ENCODE measurements at places on chromosomes 1 and 21.

- no peak for DNase-seq
Measured at GRCh38 chr1:207923561-207923960, 12.6 kb upstream of the CD34 start.

- DNase-seq, result no peak
Measured at GRCh38 chr1:108595507-108595906, 35.6 kb downstream of the EEIG2 start.

- DNase-seq, result no peak
Measured at GRCh38 chr1:65393928-65394327, 26.5 kb upstream of the LEPR start.

DNA sequence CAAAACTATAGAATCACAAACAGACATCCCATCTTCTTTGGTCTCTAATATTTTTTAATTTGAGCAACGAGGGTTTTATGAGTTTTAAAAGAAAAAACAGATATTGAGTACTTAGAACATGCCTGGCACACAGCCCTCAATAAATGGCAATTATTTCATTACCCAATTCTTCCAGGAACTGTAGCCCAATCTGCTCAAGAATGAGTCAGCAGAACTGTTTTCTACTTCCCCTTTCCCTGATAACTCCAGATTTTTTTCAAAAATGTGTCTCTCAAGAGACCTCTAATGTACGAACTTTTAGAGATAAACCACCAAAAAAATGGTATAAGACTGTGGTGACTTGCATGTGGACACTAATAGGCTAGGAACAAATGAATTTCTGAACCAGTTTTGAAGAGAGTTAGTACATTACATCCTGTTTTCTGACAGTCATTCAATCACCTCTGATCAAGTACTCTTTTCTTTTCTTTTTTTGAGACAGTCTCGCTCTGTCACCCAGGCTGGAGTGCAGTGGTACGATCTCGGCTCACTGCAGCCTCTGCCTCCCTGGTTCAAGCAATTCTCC, 11.5 kb downstream of the ABL2 start:
- no peak for DNase-seq

- no peak for DNase-seq
Measured at GRCh38 chr1:55355549-55355948, 140.4 kb upstream of the USP24 start.

- no peak for DNase-seq
Measured at GRCh38 chr1:222950892-222951291, 136.1 kb downstream of the DISP1 start.

DNA sequence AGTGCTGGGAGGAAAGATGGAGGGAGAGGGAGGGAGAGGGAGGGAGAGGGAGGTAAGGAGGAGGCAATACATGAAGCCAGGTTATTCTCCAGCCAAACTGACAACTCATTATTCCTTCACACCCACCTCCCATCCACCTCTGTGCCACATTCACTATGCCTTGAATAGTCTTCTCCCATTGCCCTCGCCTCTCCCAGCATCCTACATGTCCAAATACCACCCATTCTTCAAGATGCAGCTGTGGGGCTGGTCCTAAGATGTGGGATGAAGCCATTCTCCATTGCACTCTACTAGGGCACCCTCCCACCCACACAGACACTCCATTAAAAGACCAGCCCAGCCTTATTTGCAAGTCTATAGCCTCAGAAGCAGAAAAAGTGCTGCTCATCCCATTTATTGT, 165.8 kb downstream of the RRAGC start:
- no peak for DNase-seq

All from HCT116 (cell line).